ENCODE measurements at places on chromosomes 7 and 10. TPM values are rescaled to one million over a fixed set of nuclear protein-coding genes. Genes with fewer than 3 reads are reported as not detected.

Gene LEP
- total RNA-seq: 0.11 TPM

Gene PPP1R9A
- total RNA-seq: 5.9 TPM

Gene ASB10
- 20.3 TPM for total RNA-seq

DNA sequence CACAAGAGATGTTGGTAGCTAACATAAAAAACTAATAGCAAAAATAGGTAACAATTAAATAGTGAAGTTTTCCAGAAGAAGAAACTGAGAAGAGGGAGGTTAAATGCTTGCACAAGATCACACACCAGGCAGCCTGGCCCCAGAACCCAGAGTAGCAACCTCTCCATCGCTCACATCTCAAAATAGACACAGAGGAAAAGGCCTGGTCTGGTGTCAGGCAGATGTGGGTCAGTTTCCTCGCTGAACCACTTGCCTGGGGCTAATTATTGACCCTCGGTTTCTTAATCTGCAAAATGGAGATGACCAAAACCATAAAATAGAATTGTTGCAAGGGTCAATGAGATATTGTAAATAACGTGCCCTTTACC lies 44.5 kb upstream of the STK17A start:
- H3K27me3 ChIP-seq: no peaks in the 10 kb centered on the region
- no peak overlapping the region for H3K27ac ChIP-seq
- no peaks in the 10 kb centered on the region for H3K4me1 ChIP-seq
- no peak for DNase-seq
- H3K4me3 ChIP-seq: no peak overlapping the region
- H3K36me3 ChIP-seq: no peaks in the 10 kb centered on the region

GRCh38 chr10:122672655-122673054 lies 27.0 kb downstream of the C10orf120 start:
- no peaks in the 10 kb centered on the region for H3K4me1 ChIP-seq
- H3K27ac ChIP-seq: no peak overlapping the region
- H3K4me3 ChIP-seq: no peak overlapping the region
- H3K27me3 ChIP-seq: no peaks in the 10 kb centered on the region

DNA sequence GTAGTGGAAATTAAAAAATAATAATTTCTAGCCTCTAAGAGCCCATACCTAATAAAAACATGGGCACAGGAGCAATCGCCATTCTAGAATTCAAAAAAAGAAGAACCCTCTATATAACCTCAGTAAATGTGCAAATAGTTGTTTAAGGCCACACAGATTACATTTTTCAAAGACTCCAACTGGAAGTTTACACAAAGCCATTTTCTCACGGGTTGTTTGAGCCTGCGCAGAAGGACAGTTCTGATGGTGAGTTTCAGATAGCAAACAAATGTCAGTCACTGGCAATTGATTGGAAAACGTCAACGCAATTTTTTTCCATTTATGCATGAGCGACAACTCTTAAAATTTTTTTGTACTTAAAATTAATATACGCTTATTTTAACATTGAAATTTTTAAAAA lies 23.0 kb upstream of the ELMO1 start:
- no peaks in the 10 kb centered on the region for H3K27me3 ChIP-seq
- H3K4me3 ChIP-seq: no peak overlapping the region
- no peaks in the 10 kb centered on the region for H3K4me1 ChIP-seq
- H3K36me3 ChIP-seq: no peaks in the 10 kb centered on the region
- no peak overlapping the region for H3K27ac ChIP-seq

- H3K4me1 ChIP-seq: peaks cover 87% of the 10 kb centered on the region
- H3K27ac ChIP-seq: peak overlapping the region; percentile 1
- no peaks in the 10 kb centered on the region for H3K27me3 ChIP-seq
- H3K4me3 ChIP-seq: no peak overlapping the region
- no peak for DNase-seq
Observed at GRCh38 chr7:6379886-6380285, 67.9 kb downstream of the DAGLB start.

DNA sequence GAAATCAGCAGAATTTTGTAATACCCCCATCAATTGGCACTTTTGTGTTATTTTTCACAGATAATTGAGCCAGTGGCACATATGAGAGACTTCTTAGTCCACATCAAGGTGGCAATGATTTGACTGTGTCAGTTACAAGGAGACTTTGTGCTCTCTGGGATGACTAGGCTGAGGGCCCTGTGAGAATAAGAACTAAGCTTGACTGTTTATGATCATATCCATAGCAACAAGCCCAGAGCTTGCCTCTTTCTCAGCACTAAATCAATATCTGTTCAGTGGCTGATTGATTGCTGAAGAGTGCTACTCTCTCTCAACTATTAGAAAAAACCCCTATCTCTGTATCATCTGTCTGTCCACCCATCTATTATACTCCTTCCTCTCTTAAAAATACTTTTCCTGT lies 185.3 kb upstream of the PLPP4 start:
- no peak overlapping the region for H3K4me3 ChIP-seq
- no peaks in the 10 kb centered on the region for H3K27me3 ChIP-seq
- H3K27ac ChIP-seq: no peak overlapping the region
- DNase-seq: no peak

- no peaks in the 10 kb centered on the region for H3K27me3 ChIP-seq
- H3K27ac ChIP-seq: no peak overlapping the region
- DNase-seq: peak; percentile 50
- no peak overlapping the region for H3K4me3 ChIP-seq
- no peaks in the 10 kb centered on the region for H3K36me3 ChIP-seq
- H3K4me1 ChIP-seq: no peaks in the 10 kb centered on the region
Observed at GRCh38 chr7:71733107-71733870, 601.3 kb downstream of the GALNT17 start.

- no peaks in the 10 kb centered on the region for H3K36me3 ChIP-seq
- H3K4me1 ChIP-seq: no peaks in the 10 kb centered on the region
- no peak overlapping the region for H3K4me3 ChIP-seq
- DNase-seq: peak; percentile 29
- H3K27ac ChIP-seq: peak overlapping the region; percentile 60
Observed at GRCh38 chr10:95793401-95794045, 37.6 kb downstream of the ENTPD1 start.

GRCh38 chr10:49361735-49362568 lies 33.9 kb downstream of the DRGX start:
- no peaks in the 10 kb centered on the region for H3K27me3 ChIP-seq
- no peaks in the 10 kb centered on the region for H3K4me1 ChIP-seq
- no peak overlapping the region for H3K27ac ChIP-seq
- no peak for DNase-seq
- no peaks in the 10 kb centered on the region for H3K36me3 ChIP-seq

DNA sequence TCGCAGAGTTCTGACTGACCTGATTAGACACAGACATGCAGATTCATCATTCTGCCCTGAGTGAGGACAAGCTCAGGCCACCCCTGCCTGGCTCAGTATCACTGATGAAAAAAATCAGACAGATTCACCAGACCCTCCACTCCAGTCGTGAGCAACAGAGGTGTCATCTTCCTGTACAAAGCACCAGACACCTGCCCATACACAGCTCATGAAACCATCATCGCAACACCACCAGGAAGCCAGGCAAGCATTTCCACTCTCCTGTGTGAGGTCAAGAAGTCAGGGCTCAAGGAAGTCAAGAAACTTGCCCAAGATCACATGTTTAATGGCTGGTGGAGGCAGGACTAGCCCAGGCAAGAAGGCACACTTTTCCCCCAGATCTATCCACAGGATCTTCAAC lies 163.0 kb downstream of the CALN1 start:
- H3K4me1 ChIP-seq: no peaks in the 10 kb centered on the region
- H3K36me3 ChIP-seq: no peaks in the 10 kb centered on the region
- no peaks in the 10 kb centered on the region for H3K27me3 ChIP-seq
- no peak for DNase-seq
- no peak overlapping the region for H3K4me3 ChIP-seq

DNA sequence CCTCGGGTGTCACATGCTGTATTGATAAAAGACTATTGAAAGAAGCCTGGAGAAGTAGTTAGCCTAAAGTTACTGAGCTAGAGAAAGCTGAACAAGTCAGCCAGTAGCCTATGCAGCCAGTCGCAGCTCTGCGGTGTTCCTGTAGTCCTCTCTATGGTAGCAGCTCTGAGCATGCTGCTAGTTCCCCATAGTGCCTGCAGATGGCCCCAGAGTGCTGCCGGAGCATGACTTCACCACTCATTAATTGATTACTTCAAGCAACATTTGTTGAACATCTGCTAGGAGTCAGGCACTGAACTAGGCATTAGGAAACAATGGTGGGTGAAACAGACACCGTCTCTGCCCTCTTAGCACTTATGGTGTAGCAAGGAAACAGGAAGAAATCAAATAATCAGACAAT lies 422.7 kb downstream of the SORCS3 start:
- no peak overlapping the region for H3K27ac ChIP-seq
- no peak for DNase-seq
- no peak overlapping the region for H3K4me3 ChIP-seq
- no peaks in the 10 kb centered on the region for H3K36me3 ChIP-seq

DNA sequence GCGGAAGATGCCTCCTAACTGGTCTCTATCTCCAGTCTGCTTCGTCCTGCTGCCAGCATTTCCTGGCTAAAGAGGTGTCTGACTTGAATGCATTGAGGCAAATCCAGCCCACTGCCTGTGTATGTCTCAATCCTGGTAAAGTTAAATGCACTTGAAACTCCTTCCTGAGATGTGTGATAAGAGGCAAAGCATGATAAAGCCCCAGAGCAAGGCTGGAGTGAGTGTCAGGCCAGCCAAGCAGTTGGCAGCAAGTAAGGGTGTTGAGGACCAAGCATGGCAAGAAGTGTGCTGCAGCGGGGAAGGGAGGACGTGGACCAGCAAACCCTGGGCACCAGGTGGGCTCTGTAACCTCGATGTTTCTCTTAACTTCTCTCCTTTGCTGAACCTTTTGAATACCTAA lies 29.1 kb downstream of the LRRC18 start:
- no peaks in the 10 kb centered on the region for H3K4me1 ChIP-seq
- H3K27ac ChIP-seq: no peak overlapping the region
- H3K36me3 ChIP-seq: no peaks in the 10 kb centered on the region

GRCh38 chr10:73494877-73495225 lies 973 bp downstream of the PPP3CB start:
- H3K27me3 ChIP-seq: no peaks in the 10 kb centered on the region
- H3K4me3 ChIP-seq: peak overlapping the region; percentile 99
- peaks cover 46% of the 10 kb centered on the region for H3K4me1 ChIP-seq
- no peak for DNase-seq
- H3K36me3 ChIP-seq: peaks cover 28% of the 10 kb centered on the region

- no peaks in the 10 kb centered on the region for H3K27me3 ChIP-seq
- no peak for DNase-seq
- H3K36me3 ChIP-seq: no peaks in the 10 kb centered on the region
- no peaks in the 10 kb centered on the region for H3K4me1 ChIP-seq
Observed at GRCh38 chr10:49242604-49243003, 54.4 kb upstream of the TMEM273 start.

GRCh38 chr7:36531951-36532350 lies 142.3 kb downstream of the ANLN start:
- no peak overlapping the region for H3K27ac ChIP-seq
- no peaks in the 10 kb centered on the region for H3K27me3 ChIP-seq
- H3K4me3 ChIP-seq: no peak overlapping the region
- H3K4me1 ChIP-seq: no peaks in the 10 kb centered on the region
- DNase-seq: no peak

DNA sequence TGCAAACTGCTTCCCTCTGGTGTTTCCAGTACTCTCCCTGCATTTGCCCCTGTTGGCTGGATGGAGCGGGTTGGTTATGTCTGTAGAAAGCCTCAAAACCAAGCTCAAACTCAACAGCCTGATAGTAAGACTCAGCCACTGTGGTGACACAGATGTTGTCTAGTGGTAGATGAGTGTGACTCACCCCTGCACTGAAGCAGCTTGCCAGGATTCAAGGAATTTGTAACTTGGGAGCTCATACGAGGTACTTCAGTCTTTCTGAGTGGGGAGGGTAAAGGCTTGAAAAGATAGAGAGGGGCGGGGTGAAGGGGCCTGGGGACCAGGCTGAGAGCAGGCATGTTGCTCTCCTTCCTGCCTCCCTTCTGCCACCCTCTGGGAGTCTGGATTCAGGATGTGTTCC lies 22.9 kb upstream of the AQP1 start:
- H3K36me3 ChIP-seq: no peaks in the 10 kb centered on the region
- no peaks in the 10 kb centered on the region for H3K27me3 ChIP-seq
- DNase-seq: no peak
- H3K4me3 ChIP-seq: no peak overlapping the region

Measured in gastrocnemius medialis (tissue), 4 donors.